ENCODE measurements at places on chromosomes 11 and 22.

- no peak for DNase-seq
These were observed 83.1 kb upstream of the FGF3 start for GRCh38 chr11:69902337-69902736.

- no peak for DNase-seq
These were observed 800.9 kb upstream of the CHORDC1 start for GRCh38 chr11:91023731-91024130.

DNA sequence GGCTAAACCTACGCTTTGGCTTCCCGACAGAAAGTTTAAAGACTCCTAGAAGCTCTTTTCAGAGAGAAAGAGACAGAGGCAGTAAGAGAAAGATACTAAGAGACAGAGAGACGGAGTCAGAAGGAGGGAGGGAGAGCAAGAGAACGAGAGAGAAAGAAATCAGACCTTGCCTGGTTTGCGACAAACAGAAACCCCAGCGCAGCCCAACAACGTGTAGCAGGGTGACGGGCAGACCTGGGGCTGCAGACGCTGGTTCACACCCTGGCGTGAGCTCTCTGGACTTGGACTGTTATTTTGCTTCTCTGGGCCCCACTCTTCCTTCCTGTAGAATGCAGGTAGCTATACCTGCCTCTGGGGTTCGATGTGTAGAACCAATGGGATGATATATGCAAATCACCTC lies 244.4 kb upstream of the SYN3 start:
- DNase-seq = no peak

DNA sequence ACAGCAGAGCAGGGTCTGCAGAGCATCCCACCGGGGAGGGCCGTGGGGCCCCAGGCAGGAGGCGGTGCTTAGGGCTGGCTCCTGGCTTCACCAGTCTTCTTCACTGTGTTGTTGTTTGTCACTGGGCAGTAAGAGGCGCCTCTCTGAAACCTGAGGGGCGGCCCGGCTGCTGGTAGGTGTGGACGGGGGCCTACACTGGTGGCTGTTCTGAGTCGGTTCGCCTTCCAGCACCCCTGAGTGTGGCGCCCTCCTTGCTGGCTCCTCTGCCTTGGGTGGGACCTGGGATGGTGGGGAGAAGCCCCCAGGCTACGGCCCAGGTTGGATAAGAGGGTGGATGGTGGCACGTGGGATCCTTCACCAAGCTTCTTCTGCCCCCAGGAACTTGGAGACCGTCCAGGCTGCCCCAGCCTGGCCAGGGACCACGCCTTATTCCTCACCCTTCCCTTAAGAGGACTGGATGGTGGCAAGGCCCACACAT lies 10.4 kb upstream of the GRAMD4 start:
- no peak for DNase-seq

GRCh38 chr11:59199546-59200422 lies 12.9 kb downstream of the MPEG1 start:
- no peak for DNase-seq

DNA sequence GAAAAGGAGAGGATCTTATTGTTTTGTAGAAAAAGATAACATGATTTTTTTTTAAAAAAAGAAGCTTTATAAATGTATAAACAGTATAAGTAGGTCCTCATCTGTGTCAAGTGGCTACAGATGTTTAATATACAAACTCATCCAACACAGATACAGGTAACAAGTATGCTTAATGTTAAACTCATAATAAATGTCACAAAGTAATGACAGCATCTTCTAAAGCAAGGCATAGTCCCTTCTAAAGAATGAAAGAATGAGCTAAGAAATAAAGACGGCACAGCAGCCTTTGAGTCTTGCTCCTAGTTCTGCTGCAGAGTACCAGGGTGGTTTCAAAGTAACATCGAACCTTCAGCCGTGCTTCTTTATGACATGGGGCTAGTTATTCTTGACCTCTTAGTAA lies 28.7 kb upstream of the BLID start:
- DNase-seq = no peak

DNA sequence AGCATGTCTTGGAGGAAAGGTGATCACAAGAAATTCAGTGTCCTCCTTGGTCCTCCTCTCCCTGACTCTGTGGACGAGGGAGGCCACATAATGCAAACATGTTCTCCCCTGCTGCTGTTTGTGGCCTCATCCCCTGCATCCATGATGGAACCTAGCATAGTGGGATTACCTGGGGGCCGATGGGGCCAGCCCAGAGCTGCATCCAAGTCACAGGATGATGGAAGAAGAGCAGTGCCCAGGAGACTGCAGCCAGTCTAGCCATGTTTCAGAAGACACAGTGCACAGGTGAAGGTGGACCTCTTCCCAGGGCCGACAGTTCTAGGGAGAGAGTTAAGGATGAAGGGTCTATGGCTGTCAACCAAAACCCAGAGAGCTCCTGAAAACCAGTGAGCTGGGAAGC lies 213.6 kb upstream of the B3GAT1 start:
- DNase-seq = no peak

GRCh38 chr22:47370448-47371262 lies 608.2 kb downstream of the TBC1D22A start:
- no peak for DNase-seq

DNA sequence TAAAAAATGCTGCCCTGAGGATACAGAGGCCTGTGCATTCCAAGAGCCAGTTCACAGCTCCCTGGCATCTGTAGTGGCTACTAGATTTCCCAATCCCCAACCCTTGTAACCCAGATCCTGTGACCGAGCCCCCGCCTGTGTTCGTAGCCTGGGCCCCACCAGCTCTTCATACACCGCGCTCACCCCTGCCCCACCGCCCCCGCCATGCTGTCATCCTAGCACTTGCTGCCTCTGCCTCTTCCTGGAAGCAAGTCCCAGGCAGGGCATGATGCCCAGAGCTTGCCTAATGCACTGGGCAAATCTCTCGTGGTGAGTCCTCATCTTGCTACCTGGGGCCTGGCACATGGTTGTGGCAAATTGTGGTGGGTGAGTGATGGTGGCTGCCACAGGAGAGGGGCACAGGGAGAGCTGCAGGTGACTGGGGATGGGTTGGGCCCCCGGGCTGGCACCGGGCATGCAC lies 7.1 kb downstream of the MGAT3 start:
- no peak for DNase-seq

DNA sequence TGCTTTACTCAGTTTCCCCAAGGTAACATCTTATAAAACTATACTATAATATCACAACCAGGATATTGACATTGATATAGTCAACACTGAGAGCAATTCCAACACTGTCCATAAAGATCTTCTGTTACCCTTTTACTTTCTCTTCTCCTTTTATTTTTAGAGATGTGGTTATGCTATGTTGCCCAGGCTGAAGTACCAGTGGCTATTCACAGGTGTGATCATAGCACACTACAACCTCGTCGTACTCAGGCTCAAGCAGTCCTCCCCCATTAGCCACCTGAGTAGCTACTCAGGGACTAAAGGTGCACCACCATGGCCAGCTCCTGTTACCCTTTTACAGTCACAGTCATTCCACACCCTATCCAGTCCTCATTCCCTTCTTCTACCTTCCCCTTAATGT lies 119.7 kb downstream of the CWF19L2 start:
- DNase-seq = no peak

DNA sequence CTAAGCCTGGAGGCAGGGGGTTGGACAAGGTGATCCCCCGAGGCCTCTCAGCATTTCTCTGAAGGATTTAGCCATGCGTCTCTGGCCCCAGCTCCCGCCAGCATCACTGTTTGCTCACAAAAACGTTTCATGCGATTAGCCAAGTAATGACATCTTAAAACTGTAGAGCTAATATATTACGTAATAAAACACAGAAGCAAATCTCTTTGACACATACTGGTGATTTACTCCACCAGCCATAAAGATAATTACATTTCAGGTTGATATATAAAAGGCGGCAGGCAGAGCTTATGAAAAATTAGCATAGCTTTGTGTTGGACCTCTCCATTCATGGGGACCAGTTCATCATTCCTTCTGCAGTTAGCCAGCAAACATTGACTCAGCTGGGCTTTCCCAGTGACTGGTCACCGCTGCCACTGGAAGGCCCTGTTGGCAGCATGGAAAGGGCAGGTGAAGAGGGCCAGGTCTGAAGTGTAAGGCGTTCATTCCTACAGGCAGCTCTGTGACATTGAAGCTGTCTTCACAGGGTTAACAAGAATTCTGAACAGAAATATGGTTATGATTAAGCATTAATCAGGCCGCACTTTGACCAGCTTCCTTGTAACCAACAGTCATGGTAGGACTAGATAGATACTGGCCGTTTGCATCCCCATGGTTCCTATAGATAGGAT lies 150.3 kb downstream of the NECTIN1 start:
- no peak for DNase-seq

DNA sequence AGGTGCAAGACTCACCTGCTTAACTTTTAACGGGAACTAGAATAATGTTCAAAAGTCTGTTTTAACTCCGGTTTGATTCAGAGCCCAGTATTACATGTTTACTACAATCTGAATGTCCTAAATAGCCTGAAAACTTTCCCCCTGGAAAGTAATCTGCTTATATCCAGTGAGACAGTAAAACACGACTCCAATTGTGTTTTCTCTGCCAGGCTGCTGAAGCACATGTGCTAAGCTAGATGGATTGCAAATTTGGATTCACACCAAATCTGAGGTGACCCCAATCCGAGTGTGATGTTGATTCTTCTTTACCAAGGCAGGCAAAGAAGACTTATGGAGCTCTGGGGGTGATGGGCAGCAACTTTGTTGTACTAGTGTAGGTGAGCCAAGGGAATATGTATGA lies 158.7 kb upstream of the PDGFD start:
- DNase-seq = no peak

GRCh38 chr22:50010676-50011446 lies 1.7 kb downstream of the IL17REL start:
- no peak for DNase-seq

DNA sequence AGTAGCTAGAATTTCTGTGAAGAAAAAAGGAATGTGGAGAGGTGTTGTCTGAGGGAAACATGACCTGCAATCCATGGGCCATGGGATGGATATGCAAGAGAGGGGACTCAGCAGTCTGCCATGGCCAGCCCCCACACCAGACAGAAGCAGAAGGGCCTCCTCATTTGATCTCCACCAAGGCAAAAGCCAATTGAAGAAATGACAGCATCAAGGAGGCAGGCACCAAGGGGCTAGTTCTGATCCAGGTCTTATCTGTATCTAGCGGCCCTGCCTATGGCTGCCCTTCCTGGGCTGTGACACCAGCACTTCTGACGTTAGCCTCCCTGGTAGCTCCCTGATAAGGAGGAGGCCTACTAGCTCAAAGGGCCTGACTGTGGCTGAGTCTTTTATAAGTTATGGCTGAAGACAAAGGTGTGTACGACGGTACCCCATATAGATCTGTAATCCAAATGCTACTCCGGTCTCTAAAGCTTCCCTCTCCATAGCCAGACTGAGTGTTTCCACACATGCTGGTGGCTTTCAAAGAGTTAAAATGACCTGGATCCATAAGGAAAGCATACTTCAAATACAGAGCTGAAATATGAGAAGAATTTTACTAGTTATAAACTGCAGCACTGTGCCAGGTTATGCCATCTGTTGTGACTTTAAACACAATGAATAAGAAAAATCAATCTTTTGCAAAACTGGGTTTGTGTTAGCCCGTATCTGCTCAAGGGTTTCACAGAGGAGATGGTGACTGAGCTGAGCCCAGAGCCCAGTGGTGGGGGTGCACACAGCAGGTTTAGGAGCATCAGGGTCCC lies 34.4 kb downstream of the HIRA start:
- DNase-seq = no peak

GRCh38 chr11:64622681-64623080 lies 31.7 kb downstream of the SLC22A12 start:
- DNase-seq = no peak

GRCh38 chr22:31846161-31847115 lies 92.6 kb downstream of the DEPDC5 start:
- no peak for DNase-seq

- no peak for DNase-seq
These were observed 41.8 kb upstream of the TH start for GRCh38 chr11:2213384-2213842.

DNA sequence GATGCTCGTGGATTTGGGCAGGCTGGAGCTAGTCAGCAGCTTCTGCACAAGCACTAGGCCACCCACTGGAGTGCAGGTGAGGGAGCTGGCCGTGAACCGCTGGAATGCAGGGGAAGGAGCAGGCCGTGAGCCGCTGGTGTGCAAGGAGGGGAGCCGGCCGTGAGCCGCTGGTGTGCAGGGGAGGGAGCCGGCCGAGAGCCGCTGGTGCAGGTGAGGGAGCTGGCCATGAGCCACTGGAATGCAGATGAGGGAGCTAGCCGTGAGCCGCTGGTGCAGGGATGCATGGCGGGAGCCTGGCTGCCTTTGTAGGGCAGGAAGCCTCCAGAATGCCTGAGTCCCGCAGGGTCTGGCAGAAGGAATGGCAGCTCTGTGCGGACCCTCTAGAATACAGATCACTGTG lies 4220.0 kb upstream of the OR11H1 start:
- DNase-seq = no peak

GRCh38 chr11:79208126-79208525 lies 232.7 kb downstream of the TENM4 start:
- DNase-seq = no peak

DNA sequence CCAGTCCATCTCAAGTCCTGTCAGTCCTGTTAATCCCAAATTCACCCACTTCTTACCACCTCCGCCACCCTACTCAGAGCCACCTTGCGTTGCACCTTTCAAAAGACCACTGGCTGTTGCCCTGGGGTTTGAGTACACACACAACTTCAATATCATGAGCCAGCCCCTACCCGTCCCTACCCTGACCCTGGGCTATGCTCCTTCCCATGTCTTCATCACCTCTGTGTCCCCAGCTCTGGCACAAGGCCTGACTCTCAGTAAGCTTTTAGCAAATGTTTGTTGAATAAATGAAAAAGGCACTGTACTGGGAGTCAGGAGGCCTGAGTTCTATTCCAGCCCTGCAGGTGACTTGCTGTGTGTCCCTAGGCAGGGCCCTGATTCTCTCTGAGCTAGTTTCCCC lies 26.5 kb downstream of the OTOG start:
- DNase-seq = no peak

GRCh38 chr22:42997582-42998090 lies 17.3 kb downstream of the PACSIN2 start:
- no peak for DNase-seq

DNA sequence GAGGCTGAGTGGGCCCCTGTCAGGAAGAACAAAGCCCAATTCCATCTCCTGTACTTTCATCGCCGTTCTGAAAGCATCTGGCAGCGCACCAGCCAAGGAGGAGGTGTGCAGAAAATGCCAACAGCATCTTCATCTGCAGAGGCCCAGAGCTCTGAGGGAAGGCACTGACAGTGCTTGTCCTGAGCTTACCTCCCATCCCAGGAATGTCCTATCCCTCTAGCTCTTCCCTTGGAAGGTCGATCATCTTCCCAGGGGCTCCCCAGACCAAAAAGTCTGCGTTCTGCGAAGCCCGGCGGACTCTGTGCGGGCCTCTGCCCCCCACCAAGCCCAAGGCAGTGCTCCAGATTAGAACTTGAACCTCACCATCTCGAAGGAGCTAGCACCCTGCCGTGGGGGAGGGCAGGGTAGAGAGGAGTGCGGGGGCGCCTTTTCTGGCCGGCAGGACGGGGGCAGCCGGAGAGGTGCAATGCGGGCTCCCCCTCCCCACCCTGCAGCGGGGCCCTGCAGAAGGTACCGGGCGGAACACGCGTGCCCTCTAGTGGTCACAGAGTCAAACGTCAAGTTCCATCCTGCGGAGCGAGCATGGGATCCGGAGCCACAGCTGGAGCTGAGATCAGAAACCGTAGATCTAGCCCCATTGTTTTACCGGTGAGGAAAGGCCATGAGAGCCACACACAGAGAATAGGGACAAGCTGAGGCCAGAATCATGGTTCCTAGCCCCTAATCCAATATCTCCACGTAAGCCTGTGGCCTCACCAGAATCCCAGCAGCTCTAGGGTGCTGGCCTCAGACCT lies 5.0 kb downstream of the SCN2B start:
- DNase-seq = peak; percentile 33

GRCh38 chr11:116500026-116500946 lies 272.5 kb downstream of the BUD13 start:
- DNase-seq = no peak

- DNase-seq = no peak
These were observed 46.1 kb downstream of the PISD start for GRCh38 chr22:31615940-31616314.
